ENCODE measurements at places on chromosomes 4 and X. TPM values are rescaled to one million over a fixed set of nuclear protein-coding genes. Genes with fewer than 3 reads are reported as not detected.

HS3ST1 gene
- total RNA-seq: 4.2 TPM

TBC1D1 gene
- 45.3 TPM for total RNA-seq

ERAS gene
- total RNA-seq: not detected

NCBP2L gene
- not detected for total RNA-seq

CDX4 gene
- not detected for total RNA-seq

ART3 gene
- not detected for total RNA-seq

DNA sequence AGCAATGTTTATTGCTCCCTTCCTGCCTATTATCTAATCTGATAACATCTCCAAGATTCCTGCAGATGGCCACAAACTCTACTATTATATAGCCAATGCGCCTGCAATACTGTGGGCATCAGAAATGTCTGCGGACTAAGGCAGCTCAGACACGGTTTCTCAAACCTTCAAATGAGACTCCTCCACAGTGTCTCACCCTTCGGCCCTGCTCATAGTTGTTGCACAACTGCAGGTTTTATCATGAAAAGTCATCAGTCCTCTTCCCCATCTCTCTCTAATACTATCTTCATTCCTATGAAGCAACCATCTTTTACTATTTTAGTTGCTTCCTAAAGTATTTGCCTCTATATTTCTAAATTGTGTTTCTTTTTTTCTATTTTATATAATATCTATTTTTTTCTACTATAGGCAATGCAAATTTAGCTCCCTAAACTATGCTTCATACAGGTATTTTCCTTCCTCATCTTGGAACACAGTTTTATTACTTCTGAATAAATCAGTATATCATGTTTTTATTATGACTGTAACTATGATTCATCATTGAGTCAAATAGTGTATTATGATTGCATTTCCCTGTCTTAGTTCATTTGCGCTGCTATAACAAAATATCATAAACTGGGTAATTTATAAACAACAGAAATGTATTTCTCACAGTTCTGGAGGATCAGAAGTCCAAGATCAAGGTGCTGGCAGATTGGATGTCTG lies 129.7 kb upstream of the EDNRA start:
- no peak for DNase-seq

DNA sequence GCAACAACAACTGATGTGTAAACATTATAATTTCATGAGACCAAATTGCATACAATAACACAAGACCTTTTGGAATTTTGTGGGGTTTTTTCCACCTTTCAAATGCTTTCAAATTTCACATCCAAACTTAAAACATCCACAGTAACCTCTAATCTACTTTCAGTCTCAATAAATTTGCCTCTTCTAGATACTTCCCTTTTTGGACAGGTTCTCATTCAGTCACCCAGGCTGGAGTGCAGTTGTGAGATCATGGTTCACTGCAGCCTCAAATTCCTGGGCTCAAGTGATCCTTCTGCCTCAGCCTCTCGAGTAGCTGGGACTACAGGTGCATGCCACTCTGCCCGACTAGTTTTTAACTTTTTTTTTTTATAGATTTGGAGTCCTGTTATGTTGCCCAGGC lies 556.6 kb downstream of the NLGN4X start:
- DNase-seq: no peak

DNA sequence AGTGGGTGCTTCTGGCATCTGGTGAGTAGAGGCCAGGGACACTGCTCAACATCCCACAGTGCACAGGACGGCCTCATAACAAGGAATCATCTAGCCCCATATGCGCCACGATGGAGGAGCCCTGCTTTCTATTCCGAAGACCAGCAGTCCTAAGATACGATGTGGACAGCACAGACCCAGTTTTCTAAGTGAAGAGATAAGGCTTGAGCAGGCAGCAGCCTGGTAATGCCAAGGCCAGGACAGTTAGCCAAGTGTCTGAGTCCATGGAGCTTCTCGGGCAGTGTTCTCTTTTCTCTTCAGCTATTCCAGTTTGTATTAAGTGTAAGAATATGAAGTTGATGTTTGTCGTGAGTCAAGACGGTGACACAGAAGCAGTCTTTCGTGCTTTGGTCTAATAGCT lies 112.7 kb downstream of the TBL1X start:
- DNase-seq: no peak

- no peak for DNase-seq
Observed at GRCh38 chrX:38273453-38273852, 52.8 kb upstream of the SRPX start.

DNA sequence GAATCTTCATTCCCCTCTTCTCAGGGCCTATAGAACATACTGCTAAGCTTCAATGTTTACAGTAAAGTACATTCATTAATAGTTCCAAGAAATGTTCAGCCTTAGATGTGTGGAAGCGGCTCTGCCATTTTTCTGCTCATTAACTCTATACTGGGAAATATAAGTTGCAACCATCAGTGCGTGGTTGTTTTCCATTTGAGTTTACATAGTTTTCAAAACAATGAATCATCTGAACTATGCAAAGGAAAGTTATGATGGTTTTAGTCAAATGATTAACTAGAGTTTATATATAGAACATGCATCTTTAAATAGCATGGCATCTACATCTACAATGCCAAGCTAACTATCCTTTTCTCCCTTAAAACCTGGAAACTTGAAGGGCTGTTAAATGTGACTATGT lies 29.6 kb downstream of the LEF1 start:
- no peak for DNase-seq

GRCh38 chr4:138889216-138889615 lies 126.4 kb upstream of the NOCT start:
- DNase-seq: no peak

- no peak for DNase-seq
Observed at GRCh38 chr4:159966746-159967145, 863.9 kb downstream of the RAPGEF2 start.

DNA sequence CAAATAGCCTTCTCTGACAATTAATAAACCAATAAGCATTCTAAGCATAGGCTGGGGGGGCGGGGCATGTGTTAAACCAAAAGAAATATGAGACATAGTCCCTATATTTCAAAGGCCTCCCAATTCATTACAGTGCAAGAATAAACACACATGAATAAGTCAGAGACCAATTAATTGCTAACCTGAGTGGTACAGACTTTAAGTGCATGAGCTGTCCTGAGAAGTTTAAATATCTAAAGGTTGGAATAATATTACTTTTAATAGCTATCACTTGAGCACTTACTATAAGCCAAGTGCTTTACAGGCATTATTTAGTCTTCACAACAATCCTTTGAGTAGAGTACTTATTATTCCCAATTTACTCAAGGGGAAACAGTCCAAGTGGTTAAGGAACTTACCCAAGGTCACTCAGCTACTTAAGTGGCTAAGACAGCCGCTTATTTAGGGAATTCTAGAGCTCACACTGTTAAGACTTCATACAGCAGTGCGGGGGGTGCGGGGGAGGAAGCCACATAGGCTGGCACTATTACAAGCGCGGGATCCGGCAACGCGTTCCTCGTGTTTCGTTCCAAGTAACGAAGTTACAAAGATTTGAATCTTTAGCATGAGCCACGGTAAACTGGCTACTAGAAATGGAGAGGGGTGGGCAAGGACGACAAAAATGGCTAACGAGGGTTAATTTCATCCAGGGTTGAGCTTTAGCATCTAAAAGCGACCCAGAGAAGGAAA lies 1.4 kb downstream of the THOC2 start:
- DNase-seq: no peak

- no peak for DNase-seq
Observed at GRCh38 chr4:114487101-114487500, 111.5 kb upstream of the UGT8 start.

GRCh38 chr4:8938623-8939022 lies 67.0 kb upstream of the HMX1 start:
- no peak for DNase-seq

DNA sequence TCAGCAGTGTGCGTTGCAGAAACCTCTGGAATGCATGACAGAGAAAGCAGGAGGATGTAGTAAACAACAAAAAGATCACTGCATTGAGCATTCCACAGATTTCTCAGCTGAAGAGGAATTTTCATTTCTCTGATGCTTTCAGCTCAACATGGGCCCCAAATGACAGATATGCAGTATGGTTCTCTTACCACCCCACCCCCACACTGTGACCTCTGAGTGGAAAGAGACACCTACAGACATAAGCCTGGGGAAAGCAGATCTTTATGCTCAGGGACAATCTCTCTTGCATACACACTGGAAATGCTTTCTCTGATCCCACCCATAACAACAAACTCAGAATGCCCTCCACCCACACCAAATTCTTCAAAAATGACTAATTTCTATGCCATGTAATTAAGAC lies 983.7 kb upstream of the LCORL start:
- no peak for DNase-seq

DNA sequence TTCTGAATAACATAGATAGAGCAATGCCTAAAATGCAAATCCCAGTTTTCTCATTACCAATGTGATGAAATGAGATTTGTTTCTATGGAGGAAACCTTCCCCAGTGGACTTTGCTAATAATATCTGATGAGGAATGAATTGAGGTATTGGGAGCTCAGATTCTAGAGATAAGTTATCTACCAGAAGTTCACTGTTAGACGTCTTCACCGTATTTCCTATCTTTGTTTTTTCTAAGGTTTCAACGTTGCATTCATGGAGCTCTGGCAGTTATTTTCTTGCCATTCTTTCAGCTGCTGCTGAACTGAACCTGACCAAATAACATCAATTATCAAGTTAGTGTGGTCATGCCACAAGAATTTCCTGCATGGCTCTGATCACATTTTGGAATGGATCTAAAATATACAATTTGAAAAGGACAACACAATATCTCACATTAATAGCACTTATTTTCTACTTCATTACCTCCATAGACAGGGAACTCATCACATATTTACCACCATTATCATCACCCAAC lies 511.8 kb upstream of the LCORL start:
- no peak for DNase-seq

DNA sequence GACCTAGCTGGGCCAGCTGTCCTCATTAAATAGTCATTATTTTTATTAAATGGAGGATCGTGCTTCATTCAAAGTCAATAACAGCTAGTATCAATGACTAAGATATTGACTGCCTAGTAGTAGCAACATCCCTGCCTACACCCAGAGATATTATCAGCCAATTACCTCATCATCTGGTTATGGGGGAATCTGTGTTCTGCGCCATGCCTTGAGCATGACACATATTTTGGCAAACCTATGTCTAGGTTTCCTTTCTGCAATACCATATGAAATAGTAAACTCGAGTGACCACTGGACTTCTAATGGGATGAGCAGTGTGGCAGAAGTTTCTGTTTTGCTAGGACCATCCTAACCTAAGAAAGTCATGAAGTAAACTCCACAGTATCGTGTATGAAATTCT lies 50.0 kb upstream of the AADAT start:
- DNase-seq: no peak

- DNase-seq: no peak
Observed at GRCh38 chr4:88225232-88226105, 58.9 kb downstream of the PPM1K start.

GRCh38 chr4:144699565-144699964 lies 53.6 kb downstream of the HHIP start:
- DNase-seq: no peak

- no peak for DNase-seq
Observed at GRCh38 chr4:77097611-77098010, 21.8 kb upstream of the CCNI start.

DNA sequence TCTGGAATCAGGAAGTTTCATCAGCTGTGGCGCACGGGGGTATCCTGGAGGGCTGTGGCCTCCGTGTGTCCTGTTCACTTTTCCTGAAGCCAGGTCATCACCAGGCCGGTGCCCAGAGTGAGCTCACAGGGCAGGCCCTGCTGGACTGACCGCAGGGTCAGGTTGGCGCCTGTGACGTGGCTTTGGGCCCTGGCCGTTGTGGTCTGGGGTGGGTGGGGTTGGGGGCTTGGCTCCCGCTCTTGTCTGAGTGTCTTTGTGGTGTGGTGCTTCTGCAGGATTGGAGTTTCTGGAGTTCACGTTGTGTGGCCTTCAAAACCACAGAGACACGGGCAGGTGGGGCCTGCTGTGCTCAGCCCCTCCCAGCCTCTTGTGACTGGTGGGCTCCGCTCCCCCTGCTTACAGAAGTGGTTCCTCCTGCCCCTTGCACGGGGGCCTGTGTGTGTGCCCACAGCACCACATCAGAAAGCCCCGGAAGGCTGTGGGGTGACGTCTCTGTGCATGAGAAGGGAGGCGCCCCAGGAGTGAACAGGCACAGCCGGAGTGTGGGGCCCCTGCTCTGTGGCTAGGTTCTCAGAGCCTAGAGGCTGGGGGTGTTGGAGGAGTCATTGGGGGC lies 9.5 kb downstream of the RGS12 start:
- DNase-seq: peak; percentile 65

GRCh38 chrX:41110801-41111625 lies 25.8 kb downstream of the USP9X start:
- DNase-seq: no peak

GRCh38 chrX:56813318-56813837 lies 84.3 kb downstream of the NBDY start:
- DNase-seq: peak; percentile 55

- no peak for DNase-seq
Observed at GRCh38 chr4:181225616-181226261, 1017.5 kb upstream of the TENM3 start.
